ENCODE measurements at places on chromosomes 11 and 22.

DNA sequence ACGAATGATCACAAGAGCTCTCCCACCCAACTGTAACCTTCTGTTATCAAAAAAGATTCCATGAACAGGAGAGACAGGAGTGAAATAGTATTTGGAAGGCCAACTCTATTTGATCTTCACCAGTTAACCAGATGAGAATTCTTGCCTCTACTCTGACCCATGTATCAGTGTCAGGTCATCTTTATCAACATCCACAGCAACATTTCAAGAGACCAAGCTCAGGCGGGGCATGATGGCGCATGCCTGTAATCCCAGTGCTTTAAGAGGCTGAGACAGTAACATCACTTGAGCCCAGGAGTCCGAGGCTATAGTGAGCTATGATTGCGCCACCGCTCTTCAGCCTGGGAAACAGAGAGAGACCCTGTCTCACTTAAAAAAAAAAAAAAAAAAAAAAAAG lies 62.3 kb downstream of the GAB2 start:
- DNase-seq = no peak

DNA sequence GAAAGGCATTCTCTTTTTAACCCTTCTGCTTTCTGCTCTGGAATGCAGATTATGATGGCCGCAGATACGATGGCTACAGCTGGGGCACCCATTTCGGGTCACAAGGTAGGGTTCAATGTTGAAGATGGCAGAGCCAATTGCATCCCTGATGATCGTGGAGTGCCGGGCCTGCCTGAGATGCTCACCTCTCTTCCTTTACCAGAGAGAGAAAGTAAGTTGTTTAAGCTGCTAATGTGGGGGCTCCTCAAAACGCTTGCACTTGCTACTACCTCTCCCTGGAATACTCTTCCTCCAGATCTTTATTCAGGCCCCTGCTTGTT lies 50.8 kb upstream of the PRDM11 start:
- DNase-seq = no peak

DNA sequence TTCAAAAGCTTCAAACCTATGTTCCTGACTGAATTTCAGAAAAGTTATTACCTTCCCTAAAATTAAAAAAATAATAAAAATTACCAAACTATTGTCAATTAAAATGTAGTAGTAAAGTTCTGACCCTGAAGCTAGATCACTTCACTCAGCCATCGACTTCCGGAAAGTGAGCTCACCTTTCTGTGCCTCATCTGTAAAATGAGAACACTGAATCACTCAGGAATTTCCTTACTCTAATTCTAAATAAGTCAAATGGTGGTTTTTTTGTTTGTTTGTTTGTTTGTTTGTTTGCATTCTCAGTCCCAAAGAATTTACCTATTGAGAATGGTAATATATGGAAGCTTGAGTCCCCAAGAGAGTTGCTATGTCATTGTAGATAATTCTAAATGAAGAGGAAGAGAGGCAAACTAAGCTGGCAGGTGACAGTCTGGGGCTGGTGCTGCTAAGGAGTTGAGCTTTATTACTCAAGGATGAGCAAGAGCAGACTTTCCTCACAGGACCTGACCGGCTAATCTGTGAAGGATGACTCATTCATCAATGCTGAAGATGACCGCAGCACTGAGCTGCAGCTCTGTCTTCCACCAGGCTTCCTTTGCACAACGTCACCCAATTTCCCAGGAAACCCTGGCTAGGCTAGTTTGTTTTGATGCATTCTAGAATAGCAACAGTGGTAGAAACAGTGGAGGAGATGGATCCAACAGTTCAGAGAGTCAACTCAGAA lies 248.8 kb downstream of the RAB38 start:
- no peak for DNase-seq

- no peak for DNase-seq
These were observed 47.0 kb downstream of the CARD18 start for GRCh38 chr11:105092256-105093239.

- DNase-seq = no peak
These were observed 22.8 kb upstream of the P2RY6 start for GRCh38 chr11:73249304-73249703.

DNA sequence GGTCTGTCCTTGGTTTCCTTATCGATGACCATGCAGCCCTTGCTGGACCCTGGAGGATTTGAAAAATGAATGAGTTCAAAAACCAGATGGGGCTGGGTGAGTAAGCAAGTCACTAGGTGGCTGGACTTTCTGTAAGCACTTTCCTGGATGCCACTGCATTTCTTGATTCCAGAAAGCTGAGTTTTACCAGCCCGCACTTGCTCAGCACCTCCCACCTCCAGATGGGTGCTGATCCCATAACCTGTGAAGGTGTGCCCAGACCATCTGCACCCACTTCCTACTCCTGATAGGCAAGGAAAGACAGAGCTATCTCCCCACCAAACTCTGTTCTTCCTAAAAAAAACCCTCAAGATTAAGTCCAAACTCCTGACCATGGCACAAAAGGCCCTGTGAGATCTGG lies 21.1 kb downstream of the ASCC2 start:
- DNase-seq = no peak

GRCh38 chr11:70099578-70100279 lies 21.6 kb downstream of the ANO1 start:
- DNase-seq = no peak

- peak; percentile 41 for DNase-seq
These were observed 19.8 kb downstream of the TPST2 start for GRCh38 chr22:26570115-26570514.

DNA sequence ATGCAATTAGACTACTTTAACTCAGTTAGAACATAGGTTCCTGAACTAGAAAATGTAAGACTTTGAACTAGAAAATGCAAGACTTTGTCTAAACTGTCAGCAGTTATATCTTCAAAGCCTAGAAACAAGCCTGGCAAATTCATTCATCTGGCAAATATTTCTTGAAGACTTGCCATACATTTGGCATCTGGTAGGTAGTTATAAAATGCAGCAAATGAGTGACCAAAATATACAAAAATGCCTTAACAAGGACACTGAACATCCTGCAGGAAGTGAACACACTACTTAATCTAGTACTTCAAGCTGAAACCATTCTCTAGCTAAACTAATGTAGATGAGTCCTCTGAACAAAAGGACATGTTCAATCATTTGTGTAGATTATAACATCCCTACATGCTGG lies 84.7 kb upstream of the SCUBE2 start:
- no peak for DNase-seq

GRCh38 chr22:46578251-46578823 lies 40.9 kb upstream of the CELSR1 start:
- DNase-seq = no peak
